ENCODE measurements at places on chromosomes 6 and 20.
A peak's percentile ranks its signal among the peaks of the same experiment; 100 is the strongest.

- DNase-seq = no peak
Observed at GRCh38 chr6:88813045-88813444, 150.4 kb downstream of the RNGTT start.

GRCh38 chr6:21961226-21961625 is 335.6 kb downstream of the PRL start:
- DNase-seq = no peak

DNA sequence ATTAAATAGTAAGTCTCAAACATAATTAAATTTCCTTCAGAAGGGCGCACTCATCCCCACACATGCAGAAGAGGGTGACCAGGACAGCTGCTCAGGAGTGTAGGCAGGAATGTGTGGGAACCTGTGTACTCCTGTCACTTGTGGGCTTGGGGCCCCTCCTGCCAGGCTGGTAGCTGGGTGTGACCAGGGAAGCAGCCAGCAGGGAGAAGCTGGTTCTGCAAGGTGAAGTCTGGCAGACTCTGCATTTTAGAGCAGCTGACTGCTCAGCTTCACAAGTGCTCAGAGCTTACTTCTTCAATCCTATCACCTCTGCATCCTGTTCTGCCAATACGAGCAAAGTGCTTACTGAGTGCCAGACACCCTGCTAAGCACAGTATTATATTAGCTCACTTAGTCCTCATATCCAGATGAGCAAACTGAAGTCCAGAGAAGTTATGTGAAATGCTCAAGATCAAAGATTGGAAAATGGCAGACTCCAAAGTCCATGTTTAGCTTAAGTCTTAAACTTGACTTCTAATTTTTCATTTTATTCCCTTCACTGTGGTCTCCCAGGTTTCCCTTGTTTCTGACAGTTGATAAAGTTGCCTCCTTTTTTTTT is 27.9 kb downstream of the ELMO2 start:
- no peak for DNase-seq

GRCh38 chr6:24387818-24388217 is 14.9 kb upstream of the MRS2 start:
- no peak for DNase-seq

- no peak for DNase-seq
Observed at GRCh38 chr6:11258260-11259237, 26.1 kb upstream of the NEDD9 start.

DNA sequence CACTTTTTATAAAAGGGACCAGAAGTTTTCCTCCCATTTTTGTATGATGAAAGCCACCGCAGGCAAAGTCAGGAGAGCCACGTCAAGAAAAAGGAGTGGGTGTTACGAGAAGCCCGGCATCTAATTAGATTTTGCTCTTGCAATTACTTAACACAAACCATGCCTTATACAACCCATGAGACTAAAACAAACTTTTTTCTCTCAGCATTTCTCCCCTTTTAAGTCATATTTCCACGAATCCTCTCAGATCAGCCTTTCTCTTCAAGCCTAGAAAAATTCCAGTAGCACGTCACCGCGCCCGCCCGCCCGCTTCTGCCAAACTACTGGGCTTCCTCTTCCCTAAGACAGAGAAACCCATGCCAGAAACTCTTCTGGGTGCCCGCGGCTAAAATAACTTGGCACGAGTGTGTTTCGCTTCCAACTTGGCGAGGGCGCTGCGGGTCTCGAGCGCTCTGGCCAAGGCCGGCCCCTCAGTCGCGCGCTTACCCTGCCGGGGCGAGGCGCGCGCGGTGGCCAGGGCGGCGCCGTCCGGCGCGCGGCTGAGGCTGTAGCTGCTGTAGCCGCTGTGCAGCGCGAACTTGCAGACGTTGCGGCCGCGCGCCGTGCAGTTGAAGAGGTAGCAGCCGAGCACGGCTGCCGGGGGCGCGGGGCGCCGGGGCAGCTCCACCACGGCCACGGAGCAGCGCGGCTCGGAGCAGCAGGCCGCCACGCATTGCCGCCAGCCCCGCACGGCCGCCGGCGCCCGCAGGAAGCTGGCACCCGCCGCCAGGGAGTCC is 1.0 kb downstream of the LRP11 start:
- DNase-seq = peak; percentile 19

- no peak for DNase-seq
Observed at GRCh38 chr6:91240878-91241603, 654.2 kb upstream of the MAP3K7 start.

- no peak for DNase-seq
Observed at GRCh38 chr6:169656546-169657283, 45.1 kb downstream of the WDR27 start.

DNA sequence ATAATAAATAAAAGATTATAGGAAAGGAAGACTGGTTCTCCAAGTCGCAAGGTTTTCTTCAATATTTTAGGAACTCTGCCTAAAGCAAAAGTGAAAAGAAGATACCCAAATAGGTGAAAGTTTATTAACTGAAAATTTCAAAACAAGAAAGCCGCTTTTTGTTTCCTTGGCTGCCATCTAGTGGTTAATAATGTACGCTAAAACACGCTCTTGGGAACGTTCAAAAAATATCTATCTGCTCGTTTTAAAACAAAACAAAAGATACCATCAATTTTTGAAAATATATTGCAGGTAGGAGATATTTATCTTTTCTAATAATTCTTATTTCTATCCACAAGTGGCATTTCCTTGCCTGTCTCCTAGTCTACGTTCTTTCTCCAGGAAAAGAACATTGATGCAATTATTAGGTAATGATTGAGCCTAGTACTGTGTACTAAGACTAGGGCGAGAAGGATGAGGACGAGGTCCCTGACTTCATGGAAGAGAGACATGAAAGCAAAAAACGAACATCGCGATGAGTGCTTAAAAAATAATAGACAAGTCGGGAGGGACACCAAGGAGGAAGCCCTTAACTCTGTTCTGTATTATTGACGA is 97.2 kb downstream of the SPTLC3 start:
- DNase-seq = no peak

- DNase-seq = no peak
Observed at GRCh38 chr6:43746613-43747102, 23.4 kb upstream of the VEGFA start.
